ENCODE measurements at places on chromosomes 6 and 20.

DNA sequence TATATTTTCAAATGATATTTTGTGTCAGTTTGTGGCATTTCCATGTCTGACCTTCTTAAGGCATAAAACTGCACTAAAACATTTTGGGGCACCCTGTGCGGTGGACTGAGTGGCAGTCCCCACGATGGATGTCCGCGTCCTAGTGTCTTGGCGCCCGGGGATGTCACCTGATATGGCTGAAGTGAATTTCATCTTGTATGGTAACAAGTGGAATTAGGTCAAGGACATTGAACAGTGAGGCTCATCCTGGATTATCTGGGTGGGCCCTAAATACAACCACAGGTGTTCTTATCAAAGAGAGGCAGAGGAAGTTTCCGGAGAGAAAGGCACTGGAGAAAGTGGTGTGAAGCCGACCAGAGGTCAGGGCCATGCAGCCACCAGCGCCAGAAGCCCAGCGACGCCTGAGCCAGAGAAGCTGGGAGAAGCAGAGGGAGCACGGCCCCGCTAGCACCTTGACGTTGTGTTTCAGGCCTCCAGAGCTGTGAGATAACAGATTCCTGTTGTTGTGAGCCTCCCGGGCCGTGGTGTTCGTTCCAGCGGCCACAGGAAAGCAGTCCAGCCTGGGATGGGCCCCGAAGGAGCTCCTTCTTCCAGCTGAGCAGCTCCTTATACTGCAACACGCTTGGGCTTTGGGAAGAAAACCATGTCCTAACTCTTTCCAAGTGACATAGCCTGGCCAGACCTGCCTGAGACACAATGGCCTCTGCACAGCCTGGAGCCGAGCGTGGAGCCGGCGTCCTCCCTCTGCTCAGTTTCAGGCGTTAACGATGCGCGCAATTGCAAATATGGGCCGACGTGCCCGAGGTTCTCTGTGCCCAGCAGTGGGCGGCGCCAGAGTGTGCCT is 22.5 kb downstream of the THBS2 start:
- DNase-seq, result no peak

DNA sequence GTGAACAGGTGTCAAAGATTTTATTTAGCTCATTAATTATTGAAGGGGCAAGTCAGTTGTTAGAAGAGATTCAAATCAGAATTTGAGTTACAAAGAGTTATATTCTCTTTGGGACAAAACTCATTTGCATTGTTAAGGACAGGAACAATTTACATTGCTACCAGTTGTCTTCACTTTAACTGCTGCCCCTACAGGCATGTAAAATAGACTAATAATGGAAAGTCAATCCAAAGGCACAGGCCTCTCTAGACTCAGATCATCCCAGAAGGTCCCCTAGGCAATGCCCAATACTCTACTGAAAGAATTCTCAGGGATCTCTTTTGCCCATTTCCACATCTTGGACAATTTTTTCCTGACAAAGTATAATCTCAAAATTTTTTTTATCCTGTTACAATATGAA is 95.7 kb downstream of the SCP2D1 start:
- DNase-seq, result no peak

GRCh38 chr6:36916126-36916525 is 30.4 kb downstream of the C6orf89 start:
- no peak for DNase-seq

DNA sequence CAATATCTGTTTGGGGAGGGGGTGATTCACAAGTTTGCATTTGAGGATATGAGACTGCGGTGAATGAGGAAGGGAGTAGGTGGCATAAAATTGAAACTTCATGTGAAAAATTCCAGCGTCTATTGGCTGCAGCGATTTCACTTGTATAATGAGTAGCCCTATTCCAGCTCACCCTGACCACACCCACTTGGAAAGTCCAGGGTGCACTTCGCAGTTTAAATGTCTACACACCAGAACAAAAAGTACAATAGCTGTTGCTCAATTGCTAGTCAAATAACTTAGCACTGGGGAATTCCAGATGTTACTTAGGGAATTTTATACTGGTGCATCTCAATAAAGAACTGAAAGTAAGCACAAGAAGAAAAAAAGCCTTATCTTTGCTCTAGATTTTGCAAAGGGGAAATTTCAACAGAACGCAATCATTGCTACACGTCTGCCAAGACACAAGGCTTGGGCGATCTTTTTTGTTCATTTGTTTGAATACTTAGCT is 6.3 kb downstream of the TNFAIP3 start:
- DNase-seq, result no peak

GRCh38 chr6:3500262-3501014 is 43.6 kb upstream of the SLC22A23 start:
- no peak for DNase-seq

- peak; percentile 45 for DNase-seq
Observed at GRCh38 chr20:39874049-39874893, 814.8 kb downstream of the MAFB start.

- DNase-seq, result no peak
Observed at GRCh38 chr6:150667359-150667758, 67.7 kb downstream of the PLEKHG1 start.

DNA sequence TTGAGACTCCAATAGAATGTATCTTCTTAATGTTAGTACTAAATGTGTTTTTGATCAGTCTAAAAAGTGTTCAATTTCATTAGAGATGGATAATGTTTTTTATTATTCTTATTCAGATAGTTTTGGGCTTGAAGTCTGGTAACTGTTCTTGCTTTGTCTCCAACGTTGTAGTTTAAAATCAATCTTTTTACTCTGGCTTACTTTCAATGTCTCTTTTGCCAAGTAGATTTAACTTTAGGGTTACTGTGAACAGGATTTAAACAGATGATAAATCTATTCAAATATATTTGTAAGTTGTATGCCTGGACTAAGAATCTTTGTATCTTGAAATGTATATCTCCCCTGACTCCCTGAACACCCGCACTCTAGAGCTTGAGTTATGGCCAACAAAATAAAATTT is 51.1 kb downstream of the SGK1 start:
- DNase-seq, result no peak

- DNase-seq, result no peak
Observed at GRCh38 chr6:140462453-140463311, 1088.2 kb upstream of the CITED2 start.

- DNase-seq, result no peak
Observed at GRCh38 chr20:59350330-59351156, 50.1 kb downstream of the EDN3 start.

DNA sequence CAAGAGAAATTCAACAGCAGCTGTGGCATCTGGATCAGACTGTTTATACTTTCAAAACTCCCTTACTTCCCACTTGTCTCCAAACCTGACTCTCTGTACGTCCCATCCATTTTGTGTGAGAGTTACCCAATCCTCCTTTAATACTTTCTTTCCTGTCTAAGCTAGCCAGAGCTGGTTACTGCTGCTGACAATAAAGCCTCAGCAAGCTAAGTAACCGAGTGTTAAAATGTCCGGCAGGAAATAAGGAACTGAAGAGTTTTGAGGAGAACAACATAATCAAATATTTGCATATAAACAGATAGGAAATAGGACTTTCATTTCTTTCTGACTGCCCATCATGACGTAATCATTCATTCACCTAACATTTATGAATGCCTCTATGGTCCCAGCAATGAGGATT is 11.6 kb downstream of the TMEM30A start:
- no peak for DNase-seq

DNA sequence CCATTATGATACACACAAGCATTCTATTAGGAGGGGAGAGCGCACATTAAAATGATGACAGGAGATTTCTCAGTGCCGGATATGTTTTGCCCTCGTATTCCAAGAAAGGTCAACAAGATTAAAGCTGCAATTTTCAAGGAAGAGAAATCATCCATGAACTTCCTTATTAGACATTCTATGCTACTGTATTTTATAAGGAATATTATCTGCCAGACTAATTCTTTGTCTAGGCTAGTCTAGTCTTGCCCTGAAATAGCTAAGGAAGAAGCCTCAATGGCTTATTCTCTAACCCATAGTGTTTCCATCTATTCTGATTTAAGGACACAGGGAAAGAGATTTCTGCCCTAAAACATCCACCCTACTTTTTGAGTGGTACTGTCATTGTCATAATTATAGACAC is 315.4 kb downstream of the ADGRG6 start:
- no peak for DNase-seq

DNA sequence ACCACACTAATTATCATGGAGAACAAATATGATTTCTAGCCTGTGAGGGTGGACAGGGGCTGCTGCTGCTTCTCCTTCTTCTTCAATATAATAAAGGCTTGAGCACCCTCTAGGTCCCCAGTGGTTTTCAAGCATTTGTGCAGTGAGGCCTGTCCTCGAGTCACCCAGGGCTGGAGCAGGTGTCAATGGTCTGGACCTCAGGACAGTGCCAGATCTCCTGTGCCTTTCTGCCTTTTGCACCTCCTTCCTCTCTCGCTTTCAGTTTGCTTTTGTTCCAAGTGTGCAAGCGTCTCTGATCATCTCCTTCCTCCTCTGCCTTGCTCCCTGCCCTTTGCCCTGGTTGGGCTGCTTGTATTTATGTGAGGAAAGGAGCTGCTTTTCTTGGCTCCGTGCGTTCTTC is 152.2 kb upstream of the SYNDIG1 start:
- DNase-seq, result no peak

DNA sequence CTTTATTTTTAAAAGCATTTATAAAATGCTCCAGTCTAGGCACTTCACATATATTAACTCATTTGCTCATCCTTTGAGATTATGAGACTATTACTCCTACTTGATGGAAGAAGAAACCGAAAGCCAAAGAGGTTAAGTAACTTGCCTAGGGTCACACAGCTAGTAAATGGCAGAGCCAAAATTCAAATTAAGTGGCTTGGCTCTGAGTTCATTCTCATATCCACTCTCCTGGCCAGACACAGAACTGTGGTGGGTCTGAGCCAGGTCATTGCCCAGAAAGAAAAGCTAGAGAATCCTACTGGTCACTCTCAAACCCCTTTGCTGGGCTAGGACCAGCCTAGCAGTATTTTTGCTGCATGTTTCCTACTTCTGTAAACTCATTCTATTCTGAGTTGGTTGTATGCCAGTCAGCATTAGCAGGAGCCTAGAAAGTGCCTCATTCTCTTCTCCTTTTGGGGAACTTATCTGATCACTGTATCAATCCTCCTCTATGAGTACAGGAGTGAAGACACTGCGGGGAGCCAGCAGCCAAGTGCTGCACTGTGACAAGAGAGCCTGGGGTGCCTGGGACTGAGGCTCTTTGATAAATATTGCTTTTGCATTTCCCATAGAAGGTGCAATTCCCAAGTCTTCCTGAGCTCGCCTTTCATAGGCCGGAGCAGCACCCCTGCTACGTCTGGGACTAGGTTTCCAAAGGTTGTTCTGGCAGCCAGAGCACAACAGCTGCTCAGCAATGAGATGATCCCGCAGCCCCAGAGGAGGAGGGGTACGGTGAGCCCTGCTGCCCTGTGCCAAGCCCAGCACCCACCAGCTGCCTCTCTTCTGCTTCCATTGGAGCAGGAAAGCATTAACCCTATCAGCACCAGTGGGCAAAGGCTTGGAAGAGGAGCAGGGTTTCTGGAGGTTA is 728.3 kb downstream of the MAFB start:
- DNase-seq, result no peak

DNA sequence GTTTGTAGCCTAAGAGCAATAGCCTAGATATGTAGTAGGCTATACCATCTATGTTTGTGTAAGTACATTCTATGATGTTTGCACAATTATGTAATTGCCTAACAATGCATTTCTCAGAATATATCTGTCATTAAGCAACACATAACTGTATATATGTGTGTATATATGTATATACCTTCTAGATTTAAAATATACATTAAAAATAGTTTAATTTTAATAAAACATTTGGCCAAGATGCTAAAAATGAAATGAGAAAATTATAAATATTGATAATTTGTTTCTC is 20.6 kb downstream of the SESN1 start:
- DNase-seq, result no peak

DNA sequence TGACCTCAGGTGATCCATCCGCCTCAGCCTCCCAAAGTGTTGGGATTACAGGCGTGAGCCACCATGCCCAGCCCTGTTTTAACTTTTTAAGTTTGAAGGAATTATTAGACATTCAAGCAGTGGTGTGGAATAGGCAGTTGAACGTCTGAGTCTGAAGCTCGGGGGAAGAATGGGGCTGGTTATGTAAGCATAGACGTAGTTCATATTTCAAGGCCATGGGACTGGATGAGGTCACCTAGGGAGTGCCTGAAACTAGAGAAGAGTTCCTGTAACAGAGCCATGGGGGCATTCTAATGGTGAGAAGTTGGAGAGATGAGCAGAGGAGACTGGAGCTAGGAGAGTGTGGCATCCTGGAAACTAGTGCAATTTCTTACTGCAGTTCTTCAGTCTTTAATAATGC is 6.4 kb downstream of the CDKAL1 start:
- DNase-seq, result no peak

DNA sequence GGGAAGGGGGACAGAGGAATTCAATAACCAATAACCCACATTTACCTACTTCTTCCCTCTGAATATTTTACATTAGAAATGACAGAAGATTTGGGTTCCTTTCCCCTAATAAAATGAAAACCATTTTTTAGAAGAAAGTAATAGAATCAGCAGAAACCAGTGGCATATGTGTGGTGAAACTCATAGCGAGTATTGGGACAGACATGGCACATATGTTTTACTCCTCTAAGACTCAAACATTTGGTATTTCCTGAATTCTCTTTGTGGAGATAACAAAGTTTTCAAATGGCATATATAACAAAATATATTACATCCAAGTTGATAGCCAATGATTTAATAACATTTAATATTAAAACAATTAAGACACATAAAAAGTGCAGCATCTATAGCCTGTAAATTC is 12.9 kb upstream of the BEND3 start:
- DNase-seq, result no peak

DNA sequence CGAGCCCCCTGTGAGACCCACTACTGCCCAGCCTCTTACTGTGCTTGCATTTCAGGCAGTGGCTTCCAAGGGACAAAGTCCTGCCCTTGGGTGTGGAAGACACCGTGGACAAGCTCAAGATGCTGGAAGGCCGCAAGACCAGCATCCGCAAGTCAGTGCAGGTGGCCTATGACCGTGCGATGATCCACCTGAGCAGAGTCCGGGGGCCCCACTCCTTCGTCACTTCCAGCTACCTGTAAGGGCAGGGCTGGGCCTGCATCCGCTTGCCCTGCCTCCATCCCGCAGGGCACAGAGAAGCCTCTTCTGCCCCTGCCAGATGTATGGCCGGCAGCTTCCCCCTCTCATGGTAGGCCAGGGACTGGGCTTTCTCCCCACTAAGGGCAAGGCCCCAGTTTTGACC is 33.8 kb downstream of the BRPF3 start:
- no peak for DNase-seq
